Aorta (tissue), 5 donors: ENCODE measurements at places on chromosomes 3 and 15.
A peak's percentile ranks its signal among the peaks of the same experiment; 100 is the strongest.

- DNase-seq, result no peak
Measured at GRCh38 chr3:86942206-86942605, 48.7 kb downstream of the VGLL3 start.

- DNase-seq, result no peak
Measured at GRCh38 chr15:91549581-91549980, 303.9 kb upstream of the SLCO3A1 start.

DNA sequence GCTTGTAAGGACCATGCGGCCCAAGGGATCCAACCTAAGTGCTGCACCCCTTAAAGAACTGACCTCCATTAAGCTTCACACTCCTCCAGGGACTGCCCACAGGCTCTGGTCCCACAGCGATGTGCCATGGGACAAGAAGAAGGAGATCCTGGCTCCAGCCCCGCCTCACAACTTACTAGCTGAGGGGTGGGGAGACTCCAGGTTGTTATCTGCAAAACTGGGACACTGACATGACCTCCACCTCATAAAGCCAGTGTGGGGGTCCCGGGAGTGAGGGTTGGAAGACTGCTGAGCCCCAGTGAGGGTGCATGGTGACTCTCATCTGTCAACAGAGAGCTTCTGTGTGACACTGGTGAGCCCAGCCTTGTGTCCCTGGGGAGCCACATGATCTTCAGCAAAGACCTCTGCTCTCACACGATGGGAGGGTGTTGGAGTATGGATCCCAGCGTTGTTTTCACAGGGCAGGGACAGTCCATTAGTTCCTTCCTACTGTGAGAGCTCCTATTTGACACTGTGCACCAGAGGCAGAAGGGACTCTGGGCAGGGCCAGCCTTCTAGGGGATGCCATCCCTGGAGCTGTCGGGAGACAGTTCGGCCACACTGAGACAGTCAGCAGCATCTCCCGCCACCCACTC is 26.7 kb downstream of the EAF1 start:
- no peak for DNase-seq

- peak; percentile 60 for DNase-seq
Measured at GRCh38 chr15:40282147-40282868, 556 bp downstream of the ANKRD63 start.

DNA sequence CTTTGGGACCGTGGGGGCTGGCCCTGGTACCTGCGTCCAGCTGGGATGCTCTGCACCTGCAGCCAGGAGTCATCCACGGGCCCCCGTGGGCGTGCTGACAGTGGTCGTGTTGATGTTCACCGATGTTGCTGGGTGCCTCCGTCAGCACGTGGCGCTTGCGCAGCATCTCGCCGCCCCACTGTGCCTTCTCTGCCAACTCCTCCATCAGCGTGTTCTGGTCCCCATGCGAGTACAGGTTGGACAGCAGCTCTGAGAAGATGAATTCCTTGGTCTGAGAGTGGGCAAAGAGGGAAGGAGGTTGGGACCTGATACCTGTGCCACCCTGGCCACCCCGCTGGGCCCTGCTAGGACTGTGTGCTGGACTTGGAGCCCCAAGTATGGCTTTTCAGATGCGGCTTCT is 61.4 kb downstream of the ADAMTS7 start:
- DNase-seq, result no peak

GRCh38 chr3:128011140-128011539 is 41.1 kb upstream of the SEC61A1 start:
- DNase-seq, result no peak

DNA sequence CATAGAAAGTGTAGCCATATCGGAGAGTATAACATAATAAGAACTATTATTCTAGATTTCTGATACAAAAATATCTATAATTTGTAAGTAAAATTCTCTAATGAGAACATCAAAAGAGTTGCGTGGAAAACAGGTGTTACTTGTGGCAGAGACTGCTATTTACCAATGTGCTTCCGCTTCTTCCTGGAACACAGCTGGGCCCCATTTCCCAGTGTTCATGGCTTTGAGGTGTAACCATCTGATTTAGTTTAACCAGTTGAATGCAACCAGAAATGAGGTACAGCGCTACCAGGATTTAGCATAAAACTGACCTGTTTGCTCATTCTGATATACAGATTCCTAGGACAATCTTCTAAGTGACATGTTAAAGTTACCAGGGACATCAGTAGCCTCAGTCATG is 1055.2 kb downstream of the IGSF11 start:
- DNase-seq, result no peak

- DNase-seq, result no peak
Measured at GRCh38 chr3:159322322-159322939, 520.6 kb downstream of the MFSD1 start.

GRCh38 chr15:27867861-27868260 is 231.3 kb downstream of the OCA2 start:
- DNase-seq, result no peak

- DNase-seq, result no peak
Measured at GRCh38 chr15:29880341-29880740, 58.1 kb upstream of the TJP1 start.

DNA sequence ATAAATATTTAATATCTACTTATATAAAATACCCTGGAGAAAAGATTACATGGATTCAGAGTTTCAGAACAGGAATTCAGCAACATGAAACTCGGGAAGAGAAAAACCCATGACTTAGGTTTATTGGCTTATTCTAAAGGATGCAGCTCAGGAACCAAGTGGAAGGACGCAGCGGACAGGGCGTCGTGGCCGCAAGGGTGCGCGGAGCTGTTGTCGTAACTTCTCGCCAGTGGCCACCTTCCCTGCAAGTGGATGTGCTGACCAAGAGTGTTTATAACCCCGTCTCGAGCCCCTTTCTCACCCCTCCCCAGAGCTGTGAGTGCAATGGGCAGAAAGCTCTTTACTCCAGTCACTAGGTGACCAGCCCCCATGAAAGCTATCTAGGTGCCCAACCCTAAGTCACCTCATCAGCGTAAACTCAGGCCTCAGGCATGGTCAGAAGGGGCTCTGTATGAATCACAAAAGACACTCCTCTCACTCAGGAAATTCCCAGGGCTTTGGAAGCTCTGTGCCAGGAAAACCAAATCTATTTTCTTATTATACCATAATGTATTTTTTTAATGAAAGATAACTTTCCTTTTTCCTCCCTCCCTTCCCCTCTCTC is 77.3 kb downstream of the CHRNA7 start:
- DNase-seq, result no peak

GRCh38 chr3:5840056-5840455 is 652.5 kb downstream of the EDEM1 start:
- no peak for DNase-seq

DNA sequence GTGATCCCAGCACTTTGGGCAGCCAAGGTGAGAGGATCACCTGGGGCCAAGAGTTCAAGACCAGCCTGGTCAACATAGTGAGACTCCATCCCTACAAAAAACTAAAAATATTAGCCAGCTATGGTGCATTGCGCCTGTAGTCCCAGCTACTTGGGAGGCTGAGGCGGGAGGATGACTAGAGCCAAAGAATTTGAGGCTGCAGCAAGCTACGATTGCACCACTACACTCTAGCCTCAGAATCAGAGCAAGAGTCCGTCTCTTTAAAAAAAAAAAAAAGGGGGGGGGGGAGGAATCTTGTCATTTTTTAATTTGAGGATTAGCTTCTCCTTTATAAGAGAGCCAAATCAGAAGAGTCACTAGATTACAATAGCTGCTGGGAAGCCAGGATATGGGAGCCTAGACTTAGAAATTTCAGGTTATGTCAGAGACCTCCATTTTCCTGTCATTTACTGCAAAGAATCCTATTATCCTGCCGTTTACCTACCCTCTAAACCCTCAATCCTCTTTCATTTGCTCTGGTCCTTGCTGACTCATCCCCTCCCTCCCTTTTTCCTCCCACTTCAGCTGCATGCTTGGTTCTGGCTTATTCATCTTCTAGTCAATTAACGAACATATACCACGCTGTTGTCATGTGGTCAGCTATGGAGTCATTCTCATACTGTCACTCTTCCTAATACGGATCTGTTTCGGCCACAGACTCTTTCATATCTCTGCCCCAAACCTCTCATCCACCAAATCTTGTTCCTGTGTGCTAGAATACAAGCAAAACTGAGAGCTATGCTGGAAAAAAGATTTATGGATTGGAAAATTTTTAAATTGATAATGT is 83.8 kb upstream of the PPIB start:
- no peak for DNase-seq

GRCh38 chr3:113231827-113232253 is 20.5 kb downstream of the BOC start:
- DNase-seq, result no peak

- no peak for DNase-seq
Measured at GRCh38 chr15:56251315-56252095, 7.8 kb upstream of the RFX7 start.

- no peak for DNase-seq
Measured at GRCh38 chr3:138686771-138687221, 78.2 kb downstream of the FAIM start.

- no peak for DNase-seq
Measured at GRCh38 chr3:129911261-129911861, 17.9 kb upstream of the TMCC1 start.

- DNase-seq, result no peak
Measured at GRCh38 chr3:32859604-32860237, 41.9 kb downstream of the TRIM71 start.

- no peak for DNase-seq
Measured at GRCh38 chr3:53102601-53103147, 27.6 kb downstream of the RFT1 start.

- no peak for DNase-seq
Measured at GRCh38 chr15:98401029-98401428, 247.3 kb upstream of the IGF1R start.

- DNase-seq, result peak; percentile 53
Measured at GRCh38 chr3:159616234-159616825, 372.3 kb upstream of the IL12A start.

DNA sequence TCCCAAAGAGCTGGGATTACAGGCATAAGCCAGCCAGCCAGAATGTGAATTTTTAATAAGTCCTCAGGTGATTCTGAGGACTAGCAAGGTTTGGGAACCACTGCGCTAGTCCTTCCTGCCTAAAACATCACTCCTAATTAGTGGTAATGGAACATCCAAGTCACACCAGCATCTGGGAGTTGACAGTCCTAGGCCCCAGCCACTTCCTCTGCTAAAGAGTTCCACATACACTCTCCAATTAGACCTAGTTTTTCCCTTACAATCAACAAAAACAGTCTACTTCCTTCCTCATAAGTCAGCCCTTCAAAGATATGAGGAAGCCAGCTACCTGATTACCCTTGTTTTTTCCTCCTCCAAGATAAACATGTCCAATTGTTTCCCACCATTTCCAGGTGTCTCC is 78.1 kb downstream of the OXNAD1 start:
- no peak for DNase-seq

DNA sequence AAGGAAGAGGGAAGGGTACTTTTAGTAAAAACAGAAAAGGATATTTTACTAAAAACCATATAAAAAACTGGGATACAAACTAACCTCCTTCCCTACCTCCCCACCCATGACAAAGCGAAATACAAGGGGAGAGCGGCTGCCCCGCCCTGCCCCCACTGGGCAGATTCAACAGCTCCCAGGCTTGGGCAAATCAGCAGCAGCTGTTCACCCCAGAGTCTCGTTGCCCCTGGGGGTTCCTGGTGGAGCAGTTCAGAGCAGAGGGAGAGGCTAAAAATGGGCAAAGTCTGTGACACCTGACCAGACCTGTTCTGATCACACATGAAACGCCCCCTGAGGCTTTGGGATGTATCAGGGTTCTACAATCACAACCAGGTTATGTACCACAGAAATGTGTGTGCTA is 2.5 kb upstream of the ETFA start:
- no peak for DNase-seq

DNA sequence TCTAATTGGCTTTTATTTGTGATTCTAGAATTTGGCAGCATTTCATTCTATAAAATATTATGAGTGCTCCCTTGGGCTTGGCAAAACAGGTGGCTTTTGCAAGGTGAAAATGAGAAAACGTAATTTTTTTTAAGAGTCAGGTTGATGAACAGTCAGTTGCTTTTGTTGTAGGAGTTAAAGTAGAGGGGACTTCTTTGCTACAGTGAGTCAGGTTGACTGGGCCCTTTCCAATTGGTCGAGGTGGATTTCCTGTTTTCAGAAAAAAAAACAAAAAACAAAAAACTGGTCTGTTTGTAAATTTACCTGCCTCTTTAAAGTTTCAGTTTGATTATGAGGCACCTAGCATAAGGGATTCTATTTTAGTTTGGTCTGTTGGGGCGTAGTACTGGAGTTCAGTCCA is 1469.4 kb upstream of the GBE1 start:
- no peak for DNase-seq

DNA sequence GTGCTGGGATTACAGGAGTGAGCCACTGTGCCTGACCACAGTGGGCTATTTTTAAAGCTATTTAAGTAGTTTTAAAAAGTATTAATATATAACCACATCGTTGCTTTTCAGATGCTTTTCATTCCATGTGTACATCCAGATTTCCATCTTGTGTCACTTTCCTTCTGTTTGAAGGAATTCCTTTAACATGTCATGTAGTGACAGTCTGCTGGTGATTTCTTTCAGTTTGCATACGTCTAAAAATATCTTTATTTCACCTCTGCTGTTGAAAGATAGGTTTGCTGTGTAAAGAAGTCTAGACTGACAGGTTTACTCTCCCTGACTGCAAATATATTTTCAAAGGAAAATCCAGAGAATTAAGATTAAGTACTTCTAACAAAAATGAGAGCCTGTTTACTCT is 12.2 kb downstream of the FAM240A start:
- no peak for DNase-seq

DNA sequence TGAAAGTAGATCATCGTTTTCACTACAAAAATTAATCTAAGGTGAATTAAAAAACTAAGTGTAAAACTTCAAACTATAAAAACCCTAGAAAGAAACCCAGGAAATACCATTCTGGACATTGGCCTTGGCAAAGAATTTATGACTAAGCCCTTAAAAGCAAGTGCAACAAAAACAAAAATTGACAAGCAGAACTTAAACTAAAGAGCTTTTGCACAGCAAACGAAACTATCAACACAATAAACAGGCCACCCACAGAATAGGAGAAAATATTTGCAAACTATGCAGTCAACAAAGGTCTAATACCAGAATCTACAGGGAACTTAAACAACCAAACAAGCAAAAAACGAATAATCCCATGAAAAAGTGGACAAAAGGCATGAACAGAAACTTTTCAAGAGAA is 302.0 kb downstream of the CHST2 start:
- no peak for DNase-seq

GRCh38 chr3:151837057-151837456 is 23.1 kb downstream of the AADAC start:
- DNase-seq, result no peak

GRCh38 chr15:64105113-64105704 is 9.4 kb downstream of the SNX1 start:
- DNase-seq, result no peak

DNA sequence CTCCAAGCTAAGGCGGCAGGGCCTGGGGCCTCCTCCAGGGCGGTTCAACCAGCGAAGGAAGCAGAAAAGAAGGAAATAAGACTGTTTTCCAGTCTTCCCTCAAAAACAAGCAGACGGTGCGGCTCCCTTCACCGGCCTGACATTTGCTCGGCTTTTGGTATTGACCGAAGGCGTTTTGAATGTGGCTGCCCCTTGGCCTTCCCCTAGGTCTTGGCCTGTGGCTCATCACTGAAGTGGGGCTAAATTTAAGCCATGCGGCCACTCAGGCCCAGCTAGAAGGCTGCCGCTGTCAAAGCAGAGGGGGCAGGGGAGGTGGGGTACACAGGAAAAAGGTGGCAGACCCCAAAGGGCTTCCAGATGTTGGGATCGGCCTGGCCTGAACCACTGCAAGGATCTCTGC is 86.2 kb downstream of the SRGAP3 start:
- no peak for DNase-seq
